ENCODE measurements at places on chromosomes 6 and 20.

DNA sequence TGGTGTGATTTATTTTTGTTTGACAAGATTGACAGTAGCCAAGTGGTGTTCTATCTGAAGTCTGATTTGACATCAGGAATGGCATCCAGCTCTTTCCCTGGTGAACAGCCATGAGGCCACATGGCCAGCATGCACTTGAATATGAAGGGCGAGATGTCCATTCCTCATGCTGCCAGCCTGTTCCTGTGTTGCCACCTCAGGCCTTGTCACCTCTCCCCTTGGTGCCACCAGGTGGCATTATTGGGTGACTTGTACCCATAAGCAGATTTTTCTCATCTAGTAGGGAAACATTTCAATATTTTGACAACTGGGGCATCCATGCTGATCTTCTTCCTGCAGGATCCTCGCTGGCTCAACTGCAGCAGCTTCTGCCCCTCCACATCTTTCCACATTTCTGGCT, 199.1 kb downstream of the ERMARD start:
- DNase-seq: no peak

DNA sequence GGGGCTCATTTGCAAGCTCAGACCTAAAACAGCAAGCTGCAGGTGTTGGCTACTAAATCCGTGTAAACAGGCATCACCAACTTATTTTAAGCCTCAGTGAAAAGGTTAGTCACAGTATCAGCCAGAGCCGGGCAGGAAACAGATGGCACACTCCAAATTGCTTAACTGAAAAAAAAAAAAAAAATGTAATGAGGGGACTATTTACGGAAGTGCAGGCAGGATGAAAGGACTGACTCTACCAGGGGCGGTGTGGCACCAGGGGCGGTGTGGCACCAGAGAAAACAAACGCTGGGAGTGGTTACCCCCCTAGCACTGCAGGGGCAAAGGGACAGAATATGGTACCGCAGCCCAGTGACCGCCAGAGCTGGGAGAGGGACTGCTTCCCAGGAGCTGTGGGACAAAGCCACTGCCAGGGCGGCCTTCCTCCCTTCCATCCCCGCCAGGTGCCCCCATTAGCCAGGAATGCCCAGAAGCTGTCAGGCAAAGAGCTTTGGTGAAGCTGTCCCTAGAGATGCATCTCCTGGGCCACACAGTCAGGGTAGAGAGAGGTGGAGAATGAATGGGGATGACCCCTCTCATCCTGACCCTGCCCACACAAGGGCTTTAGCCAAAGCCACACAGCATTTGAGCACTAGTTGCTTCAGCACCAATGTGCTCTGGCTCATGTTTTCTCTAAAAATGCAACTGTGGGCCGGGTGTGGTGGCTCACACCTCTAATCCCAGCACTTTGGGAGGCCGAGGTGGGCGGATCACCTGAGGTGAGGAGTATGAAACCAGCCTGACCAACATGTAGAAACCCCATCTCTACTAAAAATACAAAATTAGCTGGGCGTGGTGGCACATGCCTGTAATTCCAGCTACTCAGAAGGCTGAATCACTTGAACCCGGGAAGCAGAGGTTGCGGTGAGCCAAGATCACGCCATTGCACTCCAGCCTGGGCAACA, 39.6 kb upstream of the GFOD1 start:
- no peak for DNase-seq

DNA sequence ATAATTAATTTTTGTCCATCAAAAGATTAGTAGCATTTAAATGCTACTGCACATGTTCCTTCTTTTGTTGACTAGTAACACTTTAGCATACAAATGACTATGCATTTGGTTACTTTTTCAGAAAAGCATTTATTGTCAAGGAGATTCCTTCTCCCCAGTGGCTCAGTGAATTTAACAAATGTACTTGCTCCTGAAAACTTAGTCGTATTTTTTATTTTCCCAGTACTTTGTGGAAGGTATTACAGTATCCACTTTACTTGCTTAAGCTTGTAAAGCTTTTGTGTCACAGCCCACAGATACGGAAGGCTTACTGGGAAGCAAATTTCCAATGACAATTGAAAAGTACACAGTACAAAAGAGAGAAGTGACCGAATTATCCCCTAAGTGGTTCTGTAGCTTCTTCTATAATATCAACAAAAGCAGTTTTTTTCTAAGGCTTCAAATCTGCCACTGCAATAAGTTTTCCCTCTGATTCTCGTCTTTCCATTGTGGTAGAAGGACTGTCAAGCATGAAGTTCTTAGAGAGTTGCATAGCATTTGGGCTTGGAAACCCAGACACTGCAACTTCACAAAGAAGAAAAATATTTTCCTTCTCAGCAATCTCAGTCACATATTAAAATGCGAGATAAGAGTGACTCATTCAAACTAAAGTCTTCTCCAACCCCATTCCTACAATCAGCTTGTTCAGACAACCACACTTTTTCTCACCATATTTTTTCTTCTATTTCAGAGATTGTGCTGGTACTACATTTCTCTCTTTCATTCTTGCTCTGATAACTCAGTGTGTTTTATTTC, 431.2 kb downstream of the GRIK2 start:
- DNase-seq: no peak

GRCh38 chr6:166736634-166737033, 109.6 kb upstream of the RPS6KA2 start:
- DNase-seq: no peak

DNA sequence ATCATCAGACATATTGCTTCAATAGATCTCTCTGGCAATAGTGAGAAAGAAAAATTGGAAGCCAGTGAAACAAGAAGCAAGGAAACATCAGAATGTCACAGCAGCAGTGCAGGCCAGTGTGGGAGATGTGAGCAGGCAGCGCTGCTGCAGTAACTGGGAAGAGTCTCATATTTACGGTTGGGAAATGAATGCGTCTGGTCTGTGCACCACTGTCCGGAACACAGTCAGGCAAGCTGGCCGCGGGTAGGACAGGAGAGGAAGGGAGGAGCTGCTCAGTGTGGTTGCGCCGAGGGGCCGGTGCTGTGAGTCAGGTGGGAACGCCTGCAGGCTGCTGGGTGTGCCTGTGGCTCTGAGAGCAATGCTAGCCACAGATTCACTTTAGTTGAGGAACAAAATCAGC, 6.4 kb upstream of the PSMG4 start:
- no peak for DNase-seq

DNA sequence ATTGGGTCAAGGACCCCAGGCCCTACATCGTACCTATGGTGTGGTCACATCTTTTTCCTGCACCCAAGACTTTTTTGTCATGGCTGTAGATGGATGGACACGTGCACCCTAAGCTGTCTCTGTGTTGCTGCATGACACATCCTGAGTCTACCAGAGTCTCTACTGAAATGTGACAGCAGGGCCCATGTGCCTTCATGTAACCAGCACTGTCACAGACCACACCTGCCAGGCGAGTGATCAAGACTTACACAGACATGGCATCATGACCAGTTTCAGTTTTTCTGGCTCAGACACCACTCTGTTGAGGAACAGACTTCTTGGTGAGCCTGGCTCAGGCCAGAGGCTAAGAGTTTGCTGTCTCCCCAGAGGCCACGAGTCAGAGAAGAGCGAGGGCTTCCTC, 7.6 kb downstream of the PRND start:
- no peak for DNase-seq

DNA sequence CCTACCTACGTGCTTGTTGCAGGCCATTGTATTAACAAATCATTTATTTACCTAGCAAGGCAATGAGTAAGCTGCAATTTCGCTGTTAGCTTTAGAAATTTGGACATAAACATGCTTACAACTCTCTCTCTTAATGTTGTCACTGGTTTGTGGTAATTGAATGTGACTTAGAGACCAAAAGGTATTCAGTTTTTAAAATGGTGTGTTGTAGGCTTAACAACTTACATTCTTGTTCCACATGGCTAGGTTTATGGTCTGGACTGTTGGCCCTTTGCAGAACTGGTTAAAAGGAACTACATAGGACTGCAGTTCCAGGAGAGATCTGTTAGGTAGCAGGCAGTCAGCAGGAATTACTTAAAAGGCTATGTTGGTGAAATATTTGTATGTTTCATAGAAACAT, 10.3 kb upstream of the CTAGE9 start:
- no peak for DNase-seq

DNA sequence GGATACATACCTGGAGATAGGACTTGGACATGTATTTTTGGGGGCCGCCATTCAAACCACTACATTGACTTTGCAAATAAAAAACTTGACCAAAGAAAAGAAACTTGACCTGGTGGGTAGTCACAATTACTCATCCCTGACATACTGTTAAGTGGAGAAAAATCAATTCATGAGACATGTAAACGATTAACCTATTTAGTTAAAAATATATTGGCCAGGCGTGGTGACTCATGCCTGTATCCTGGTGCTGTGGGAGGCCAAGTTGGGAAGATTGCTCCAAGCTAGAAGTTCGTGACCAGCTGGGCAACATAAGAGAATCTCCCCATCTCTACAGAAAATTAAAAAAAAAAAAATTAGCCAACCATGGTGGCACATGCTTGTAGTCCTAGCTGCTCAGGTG, 2.5 kb upstream of the SRSF12 start:
- no peak for DNase-seq

GRCh38 chr6:41426438-41426851, 91.0 kb downstream of the NCR2 start:
- DNase-seq: no peak

GRCh38 chr20:62136283-62137091, 6.7 kb downstream of the PSMA7 start:
- DNase-seq: peak; percentile 61

GRCh38 chr6:120378582-120379220, 955.6 kb downstream of the TBC1D32 start:
- no peak for DNase-seq

- no peak for DNase-seq
Measured at GRCh38 chr6:50520326-50521266, 192.7 kb upstream of the TFAP2D start.

DNA sequence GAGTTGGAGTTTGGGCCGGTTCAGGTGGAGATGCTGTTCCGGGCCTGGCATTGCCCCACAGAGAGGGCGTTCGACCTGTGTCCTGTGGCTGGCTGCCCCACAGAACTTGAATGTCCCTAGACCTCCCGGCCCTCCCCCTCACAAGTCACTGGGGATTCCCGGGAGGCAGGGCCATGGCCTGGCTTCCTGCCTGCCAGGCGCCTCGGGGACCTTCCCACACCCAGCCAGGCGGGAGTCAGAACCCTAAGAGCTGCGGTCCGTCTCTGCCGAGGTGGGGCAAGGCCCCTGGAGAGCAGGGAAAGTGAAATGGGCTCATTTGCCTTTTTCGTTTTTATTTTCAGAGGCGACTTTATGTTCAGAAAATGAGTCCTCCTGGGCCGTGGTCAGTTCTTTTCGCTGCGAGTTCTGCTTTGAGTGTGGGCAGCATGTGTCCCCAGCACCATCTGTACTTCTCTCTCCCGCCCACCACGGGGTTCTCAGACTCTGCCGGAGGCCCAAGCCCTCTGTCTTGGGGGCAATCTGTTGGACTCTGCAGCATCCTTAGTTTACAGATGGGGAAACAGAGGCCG, 8.5 kb downstream of the RBM38 start:
- no peak for DNase-seq

- DNase-seq: no peak
Measured at GRCh38 chr20:57205606-57206219, 60.7 kb downstream of the BMP7 start.

DNA sequence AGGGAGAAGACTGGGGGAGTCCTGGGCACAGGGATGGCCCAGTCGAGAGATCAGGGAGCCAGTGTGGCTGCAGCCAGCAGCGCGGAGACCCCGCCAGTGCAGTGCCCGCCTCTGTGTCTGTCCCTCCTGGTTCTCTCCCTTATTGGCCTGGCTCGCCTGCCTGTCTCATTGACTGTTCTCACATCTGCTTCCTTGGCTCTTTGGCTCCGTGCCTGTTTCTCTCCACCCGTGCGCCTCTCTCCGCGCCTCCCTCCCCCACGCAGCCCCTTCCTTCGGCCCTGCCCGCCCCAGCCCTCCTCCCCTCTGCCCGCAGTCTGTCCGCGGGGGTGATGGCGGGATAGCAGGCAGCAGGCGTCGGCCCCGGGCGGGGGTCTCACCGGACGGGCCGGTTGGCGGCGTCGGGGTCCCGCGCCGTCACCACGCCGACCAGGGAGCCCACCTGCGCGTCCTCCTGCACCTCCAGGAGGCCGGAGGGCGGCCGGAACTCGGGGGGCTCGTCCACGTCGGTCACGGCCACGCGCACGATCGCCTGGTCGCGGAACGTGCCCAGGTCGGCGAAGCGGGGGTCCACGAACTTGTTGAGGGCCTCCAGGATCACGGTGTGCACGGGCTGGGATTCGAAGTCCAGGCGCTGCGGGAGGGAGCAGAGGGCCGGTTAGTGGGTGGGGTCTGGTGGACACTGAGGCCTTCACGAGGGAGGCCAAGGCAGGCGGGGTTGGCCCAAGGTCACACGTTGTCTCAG, 92.0 kb downstream of the CD40 start:
- no peak for DNase-seq

- DNase-seq: no peak
Measured at GRCh38 chr20:40160097-40160550, 528.9 kb downstream of the MAFB start.

- DNase-seq: no peak
Measured at GRCh38 chr6:127486934-127487333, 27.7 kb upstream of the KIAA0408 start.

GRCh38 chr20:62785393-62785792, 10.9 kb upstream of the MRGBP start:
- no peak for DNase-seq

GRCh38 chr6:147160593-147160992, 43.6 kb upstream of the STXBP5 start:
- DNase-seq: no peak

DNA sequence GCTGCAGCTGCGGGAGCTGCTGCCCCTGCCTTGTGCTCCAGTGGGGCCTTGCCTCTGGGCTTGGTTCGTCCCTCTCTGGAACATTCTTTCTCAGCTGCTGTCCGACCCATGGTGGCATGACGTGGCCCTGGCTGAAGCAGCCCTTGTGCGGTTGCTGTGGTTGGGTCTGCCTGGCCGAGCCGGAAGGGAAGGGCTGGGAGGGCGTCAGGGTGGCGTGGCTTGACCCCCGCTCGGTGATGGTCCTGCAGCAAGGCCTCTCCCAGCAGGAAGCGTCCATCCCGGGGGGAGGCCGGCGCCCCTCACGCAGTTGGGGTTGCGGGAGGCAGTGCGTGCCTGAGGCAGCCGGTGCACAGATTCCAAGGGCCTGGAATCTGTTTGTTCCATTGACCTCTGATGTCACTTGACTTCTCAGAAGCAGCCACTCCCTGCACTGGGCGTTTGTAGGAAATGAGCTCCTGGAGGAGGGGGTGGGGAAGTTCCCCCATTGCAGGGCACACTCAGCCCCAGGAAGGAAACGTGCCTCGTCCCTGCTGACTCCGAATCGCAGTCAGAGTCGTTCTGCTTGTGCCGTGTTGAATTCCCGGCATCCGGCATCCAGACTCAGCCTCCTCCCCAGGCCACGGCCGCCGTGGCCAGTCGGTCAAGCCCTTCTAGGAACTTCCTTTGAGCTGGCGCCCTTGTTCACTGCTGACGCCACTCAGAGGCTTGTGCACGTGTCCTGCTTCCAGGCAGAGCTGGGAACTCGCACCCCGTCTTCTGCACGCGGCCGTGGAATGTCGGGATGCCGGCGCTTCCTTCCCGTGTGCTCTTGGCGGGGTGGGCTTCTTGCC, 9.7 kb upstream of the TNFRSF6B start:
- no peak for DNase-seq

- no peak for DNase-seq
Measured at GRCh38 chr6:109507490-109508072, 24.6 kb upstream of the ZBTB24 start.

All from T follicular helper cell (primary cell).